ENCODE measurements at places on chromosomes 16 and 17.

- no peak for DNase-seq
These were observed 14.4 kb downstream of the SLFN5 start for GRCh38 chr17:35257208-35257659.

GRCh38 chr17:73165616-73166404 is 1.0 kb downstream of the SSTR2 start:
- no peak for DNase-seq

DNA sequence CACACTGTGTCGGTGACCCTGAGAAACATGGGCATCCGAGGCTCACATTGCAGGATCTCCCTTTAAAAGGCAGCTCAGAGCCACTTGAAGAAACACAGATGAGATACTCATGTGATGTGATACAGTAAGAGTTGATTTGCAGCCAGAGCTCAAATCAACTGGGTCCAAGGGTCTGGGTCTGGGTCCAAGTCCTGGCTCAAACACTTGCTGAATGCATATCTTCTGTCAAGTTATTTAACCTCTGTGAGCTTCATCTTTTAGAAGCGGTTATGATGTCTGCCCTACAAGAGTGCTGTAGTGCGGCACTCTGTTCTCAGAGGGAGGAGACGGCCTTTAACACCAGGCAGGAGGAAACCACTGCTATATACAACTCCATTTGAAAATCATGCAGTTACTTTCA is 6.4 kb downstream of the KRT38 start:
- no peak for DNase-seq

DNA sequence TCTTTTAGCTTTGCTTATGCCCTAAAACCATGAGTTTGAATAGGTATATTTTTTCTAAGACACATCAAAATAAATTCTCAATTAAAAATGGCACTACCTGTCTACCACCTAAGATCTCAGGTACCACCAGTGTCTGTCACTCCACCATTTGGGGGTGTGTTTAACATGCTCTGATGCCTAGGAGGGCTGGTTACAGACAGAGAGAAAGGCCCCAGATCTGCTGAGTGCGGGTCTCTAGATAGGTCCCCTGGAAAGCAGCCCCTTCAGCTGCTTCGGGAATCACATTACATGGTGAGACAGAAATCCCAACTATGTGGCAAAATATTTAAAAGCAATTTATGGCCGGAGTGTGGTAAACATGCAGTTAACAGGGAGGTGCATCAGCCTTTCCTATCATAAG is 653 bp upstream of the VAC14 start:
- no peak for DNase-seq

GRCh38 chr17:60314423-60314822 is 77.5 kb downstream of the USP32 start:
- no peak for DNase-seq

DNA sequence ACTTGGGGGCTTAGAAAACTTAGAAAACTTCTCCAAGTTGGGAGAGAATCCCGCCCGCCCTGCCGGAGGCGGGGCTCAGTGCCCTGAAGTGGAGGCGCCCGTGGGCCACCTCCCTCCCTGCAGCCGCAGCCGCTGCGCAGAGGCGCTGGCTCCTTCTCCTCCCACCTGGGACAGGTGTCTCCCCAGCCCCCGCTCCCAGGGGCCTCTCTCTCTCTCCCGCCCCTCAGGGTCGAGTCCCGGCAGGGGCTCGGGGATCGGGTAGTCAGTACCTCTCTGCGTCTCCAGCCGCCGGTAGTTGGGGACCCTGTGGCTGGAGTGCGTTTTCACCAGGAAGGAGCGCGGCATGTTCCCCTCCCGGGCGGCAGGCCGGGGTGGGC is 257 bp downstream of the SNAI3 start:
- DNase-seq, result no peak

GRCh38 chr16:69925311-69925710 is 25.8 kb upstream of the CLEC18A start:
- no peak for DNase-seq

DNA sequence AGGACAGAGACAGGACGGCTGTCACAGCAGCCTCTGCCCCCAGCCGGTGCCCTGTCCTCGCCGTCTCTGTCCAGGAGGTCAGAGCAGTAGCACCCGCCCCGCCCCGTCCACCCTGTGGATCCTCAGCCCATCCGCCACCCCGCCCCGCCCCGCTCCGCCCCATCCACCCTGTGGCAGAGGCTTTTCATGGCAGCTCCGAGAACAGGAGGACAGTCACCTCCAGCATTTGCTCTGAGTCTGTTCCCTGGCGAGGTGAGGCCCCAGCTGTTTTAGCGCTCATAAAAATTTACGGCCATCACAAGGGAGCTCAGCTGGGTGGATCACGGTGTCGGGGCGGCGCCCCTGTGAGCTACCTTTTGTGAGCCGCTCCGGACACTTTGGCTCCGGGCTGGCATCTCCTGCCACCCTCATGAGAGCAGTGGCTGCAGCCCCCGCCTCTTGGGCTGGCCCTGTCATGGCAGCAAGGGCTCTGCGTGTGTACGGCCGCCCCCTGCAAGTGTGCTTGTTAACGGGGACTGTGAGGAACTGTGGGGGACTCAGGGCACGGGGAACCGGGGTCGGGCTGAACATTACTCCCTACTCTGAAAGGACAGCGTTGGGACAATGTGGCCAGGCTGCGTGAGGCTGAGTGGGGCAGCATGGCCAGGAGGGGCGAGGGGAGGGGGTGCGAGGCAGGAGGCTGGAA is 32.3 kb upstream of the GNG13 start:
- DNase-seq, result no peak

DNA sequence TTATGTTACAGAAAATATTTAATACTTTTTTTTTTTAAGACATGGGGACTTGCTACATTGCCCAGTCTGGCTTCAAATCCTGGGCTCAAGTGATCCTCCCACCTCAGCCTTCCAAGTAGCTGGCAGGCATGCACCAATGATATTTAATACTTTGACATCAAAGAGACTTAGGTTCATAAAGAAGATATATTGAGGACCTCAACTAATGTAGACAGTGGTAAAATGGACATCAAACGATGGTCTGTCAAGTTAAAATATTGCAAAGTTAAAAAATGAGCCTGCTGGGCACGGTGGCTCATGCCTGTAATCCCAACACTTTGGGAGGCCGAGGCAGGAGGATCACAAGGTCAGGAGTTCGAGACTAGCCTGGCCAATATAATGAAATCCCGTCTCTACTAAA is 8.7 kb downstream of the TEFM start:
- no peak for DNase-seq

DNA sequence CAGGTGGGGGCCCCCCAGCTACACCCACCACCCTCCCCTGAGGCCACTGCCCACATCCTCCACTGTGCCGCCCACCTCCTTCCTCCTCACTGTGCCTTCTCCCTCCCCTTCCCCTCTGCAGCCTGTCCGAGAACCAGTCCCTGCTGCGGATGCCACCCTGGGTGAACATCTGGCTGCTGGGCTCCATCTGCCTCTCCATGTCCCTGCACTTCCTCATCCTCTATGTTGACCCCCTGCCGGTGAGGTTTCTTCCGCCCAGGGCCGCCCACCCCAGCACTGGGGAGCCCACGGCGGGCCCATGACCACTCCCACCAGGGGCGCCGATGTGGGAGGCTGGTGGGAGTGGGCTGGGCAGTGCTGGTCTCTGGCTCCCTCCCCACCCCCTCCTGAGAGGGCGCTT is 22.1 kb downstream of the RABEP2 start:
- no peak for DNase-seq

- DNase-seq, result no peak
These were observed 30.5 kb downstream of the KSR1 start for GRCh38 chr17:27486741-27487140.

DNA sequence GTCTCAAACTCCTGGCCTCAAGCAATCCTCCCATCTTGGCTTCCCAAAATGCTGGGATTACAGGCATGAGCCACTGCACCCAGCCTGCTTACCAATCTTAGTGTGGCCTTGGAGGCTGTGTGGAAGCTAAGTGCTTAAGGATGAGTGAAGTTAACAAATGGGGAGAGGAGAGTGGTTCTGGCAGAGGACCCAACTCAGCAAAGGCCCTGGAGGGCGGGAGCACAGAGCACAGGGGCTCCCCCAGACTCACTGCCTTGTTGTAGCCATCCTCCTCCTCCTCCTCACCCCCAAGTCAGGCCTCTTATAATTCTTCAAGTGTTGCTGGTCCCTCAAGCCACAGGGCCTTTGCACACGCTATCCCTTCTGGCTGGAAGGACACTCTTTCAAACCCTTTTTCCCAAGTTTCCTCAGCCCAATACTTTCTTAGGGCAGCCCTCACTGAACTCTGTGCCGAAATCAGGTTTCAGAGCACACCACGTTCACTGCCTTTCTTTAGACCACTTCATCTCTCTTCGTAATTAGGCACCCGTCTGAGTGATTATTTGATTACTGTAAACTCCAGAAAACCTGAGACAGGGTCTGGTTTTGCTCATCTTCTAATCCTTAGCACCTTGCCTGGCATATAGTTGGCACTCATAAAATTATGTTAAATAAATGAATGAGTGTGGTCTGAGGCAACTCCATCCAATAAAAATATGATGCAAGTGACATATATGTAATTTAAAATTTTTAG is 23.4 kb downstream of the NGFR start:
- DNase-seq, result no peak

GRCh38 chr17:17540935-17541639 is 44.9 kb upstream of the RASD1 start:
- no peak for DNase-seq

- DNase-seq, result peak; percentile 97
These were observed 3.0 kb downstream of the PFN1 start for GRCh38 chr17:4945176-4945943.

DNA sequence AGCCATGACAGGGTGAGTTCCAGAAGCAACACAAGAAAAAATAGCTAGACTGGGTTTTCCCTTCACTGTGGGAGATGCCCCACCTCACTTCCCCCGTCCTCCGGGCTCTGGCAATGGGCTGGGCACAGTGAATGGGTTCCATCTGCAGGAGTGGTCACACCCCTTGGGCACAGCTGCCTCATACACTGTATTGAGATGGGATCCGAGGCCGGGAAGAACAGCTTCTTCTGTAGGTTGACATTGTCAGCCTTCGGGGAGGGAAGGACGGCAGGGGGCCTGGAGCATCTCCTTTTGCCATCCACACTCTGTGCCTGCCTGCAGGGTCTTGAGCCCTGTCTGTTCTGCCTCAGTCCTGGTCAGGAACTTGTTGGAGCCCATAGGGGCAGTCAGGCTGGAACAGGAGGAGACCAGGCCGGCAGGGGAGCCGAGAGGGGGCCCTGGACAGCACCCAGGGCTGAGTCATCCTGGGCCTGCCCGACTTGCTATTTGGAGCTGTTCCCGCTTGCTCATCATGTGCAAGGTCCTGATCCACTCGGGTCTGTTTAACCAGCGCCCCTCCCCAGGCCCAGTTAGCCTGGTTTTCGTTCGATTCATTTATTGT is 286.7 kb downstream of the SEC14L1 start:
- peak; percentile 79 for DNase-seq

DNA sequence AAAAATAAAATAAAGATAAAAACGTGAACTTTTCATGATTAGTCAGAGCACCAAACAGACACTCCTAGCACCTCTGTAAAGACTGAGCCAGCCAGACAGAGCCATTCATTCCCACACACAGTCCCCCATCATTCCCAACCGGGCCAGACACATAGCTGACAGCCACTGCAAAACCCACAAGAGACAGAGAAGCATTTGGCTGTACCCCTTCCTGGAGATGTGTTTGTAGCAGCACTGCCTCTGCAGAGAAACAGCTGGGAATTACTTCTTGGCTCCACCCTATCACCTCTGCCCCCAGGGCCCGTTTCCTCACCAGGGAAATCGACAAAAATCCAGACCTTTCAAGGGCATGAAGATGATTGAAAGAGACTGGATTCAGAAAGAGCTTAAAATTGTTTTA is 46.4 kb downstream of the MYH11 start:
- DNase-seq, result peak; percentile 51

- no peak for DNase-seq
These were observed 21.6 kb upstream of the CDH1 start for GRCh38 chr16:68715471-68715870.

DNA sequence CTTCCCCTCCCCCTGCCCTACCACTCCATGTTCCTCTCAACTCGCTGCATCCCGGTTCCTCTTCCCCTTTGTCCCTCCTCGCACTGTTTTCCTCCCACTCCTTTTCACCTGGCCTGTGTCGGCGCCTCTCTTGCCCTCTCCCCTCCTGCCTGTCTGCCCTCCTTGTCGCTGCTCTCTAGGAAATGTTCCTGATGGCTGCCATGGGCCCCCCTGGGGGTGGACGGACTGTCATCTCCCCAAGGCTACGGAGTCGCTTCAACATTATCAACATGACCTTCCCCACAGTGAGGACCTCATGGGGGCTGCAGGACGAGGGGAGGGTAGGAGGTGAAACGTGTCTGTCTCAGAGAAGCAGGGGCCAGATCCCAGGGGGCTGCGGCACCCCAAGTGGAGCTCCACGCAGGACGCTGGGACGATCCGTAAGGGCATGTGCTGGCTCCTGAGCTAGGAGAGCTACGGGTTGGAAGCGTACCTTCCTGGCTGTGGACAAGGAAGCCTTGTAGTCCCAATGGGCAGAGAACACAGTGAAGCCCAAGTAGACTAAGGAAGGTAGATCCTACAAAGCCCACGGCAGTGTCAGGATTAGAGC is 39.8 kb upstream of the KDM6B start:
- no peak for DNase-seq

GRCh38 chr16:58198022-58198683 is at the start of gene CSNK2A2:
Gene CSNK2A2, minus strand, starts transcription at chr16:58198106. Its CDS starts 370 bp downstream, at chr16:58197736.
- DNase-seq, result peak; percentile 86

- DNase-seq, result no peak
These were observed 151.5 kb upstream of the DYNLRB2 start for GRCh38 chr16:80389338-80389737.

DNA sequence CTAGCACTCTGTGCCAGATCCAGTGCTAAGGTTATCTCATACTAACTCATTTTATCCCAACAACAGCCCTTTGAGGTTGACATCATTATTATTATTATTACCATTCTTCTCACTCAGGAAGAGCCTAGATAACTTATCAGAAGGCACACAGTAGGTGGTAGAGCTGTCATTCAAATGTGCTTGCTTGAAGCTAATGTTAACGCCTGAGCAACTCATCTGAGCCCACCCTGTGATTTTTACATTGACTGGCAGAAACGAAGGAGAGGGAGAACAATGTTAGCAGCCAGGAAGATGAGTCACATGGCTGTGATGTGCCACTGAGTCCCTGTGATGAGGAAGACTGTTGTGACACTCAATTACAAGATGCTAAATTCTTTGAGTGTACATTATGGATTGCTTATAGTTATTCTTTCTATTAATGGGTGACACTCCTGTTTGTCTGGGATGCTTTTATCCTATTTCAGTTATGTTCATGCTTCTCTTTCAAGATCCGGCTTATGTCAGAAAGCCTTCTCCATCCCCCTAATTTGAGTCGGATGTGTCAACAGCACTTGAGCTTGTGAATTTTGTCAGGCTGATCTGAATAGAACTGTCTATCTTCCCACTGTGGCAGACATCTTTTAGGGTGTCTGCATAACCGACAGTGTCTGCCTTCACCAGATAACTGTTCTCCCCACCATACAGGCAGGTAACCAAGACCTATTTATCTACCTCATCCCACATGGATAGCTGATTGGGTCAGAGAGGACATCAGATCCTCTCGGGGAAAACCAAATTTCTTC is 426.4 kb downstream of the CA10 start:
- no peak for DNase-seq

DNA sequence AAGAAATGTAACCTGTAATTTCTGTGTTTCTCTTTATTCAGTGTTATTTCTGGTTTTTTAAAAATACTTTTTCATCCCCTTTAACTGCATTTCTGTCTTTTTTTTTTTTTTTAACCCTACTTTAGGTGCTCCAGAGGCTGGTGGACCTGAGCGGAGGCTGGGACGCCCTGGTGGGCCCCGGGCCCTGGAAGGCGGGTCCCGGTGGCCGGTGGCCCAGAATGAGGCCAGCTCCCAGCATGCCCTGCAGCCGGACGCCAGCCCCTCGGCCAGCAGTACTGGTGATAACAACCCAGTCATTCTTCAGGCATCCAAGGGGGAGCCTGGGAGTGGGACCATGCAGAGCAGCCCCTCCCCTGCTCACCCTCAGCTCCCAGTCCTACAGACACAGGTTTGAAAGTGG is 1.5 kb downstream of the SRCAP start:
- DNase-seq, result no peak
